ENCODE measurements at places on chromosomes 4 and X.

DNA sequence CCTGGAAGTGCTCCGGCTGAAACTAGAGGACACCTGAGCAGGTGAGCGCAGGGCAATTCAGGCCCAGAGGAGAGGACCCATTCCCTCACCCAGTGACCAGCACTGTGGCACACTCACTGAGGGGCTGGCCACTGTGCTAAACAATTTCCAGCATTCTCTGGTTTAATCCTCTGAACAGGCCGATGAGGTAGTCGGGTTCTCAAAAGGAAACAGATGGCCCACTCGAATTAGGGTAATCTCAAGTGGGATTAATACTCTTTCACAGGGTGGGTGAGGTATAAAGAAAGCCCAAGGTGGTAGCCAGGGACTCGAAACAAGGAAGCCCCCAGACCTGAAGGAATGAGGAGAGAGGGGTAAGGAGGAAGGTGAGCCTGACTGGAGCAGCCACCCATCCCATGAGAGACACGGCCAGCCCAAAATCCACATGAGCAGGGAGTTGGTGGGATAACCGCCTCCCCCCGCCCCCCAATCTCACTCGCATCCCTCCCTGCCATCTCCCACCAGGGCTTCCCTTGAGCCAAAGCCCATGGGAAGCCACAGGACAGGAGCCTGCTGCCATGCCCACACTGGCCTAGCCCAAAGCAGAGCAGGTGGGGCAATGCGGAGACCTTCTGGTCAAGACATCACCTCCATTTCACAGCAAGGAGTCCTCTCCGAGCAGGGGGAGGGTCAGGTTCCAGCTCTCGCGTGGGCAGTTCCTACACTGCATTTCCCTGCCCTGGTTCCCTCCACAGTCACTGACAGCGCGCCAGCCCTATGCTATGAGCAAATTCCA is 55.0 kb downstream of the SH3KBP1 start:
- DNase-seq: no peak

- no peak for DNase-seq
These were observed 592.8 kb upstream of the PCDH10 start for GRCh38 chr4:132556316-132556715.

DNA sequence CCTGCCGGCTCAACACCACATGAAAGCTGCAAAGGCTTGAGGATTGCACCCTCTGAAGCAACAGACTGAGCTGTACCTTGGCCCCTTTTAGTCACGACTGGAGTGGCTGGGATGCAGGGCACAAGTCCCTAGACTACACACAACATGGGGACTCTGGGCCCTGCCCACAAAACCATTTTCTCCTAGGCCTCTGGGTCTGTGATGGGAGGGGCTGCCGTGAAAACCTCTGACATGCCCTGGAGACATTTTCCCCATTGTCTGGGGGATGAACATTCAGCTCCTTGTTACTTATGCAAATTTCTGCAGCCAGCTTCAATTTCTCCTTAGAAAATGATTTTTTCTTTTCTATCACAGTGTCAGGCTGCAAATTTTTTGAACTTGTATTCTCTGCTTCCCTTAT is 123.5 kb upstream of the SMARCAD1 start:
- DNase-seq: no peak

- no peak for DNase-seq
These were observed 521.5 kb downstream of the GRID2 start for GRCh38 chr4:92825256-92825655.

DNA sequence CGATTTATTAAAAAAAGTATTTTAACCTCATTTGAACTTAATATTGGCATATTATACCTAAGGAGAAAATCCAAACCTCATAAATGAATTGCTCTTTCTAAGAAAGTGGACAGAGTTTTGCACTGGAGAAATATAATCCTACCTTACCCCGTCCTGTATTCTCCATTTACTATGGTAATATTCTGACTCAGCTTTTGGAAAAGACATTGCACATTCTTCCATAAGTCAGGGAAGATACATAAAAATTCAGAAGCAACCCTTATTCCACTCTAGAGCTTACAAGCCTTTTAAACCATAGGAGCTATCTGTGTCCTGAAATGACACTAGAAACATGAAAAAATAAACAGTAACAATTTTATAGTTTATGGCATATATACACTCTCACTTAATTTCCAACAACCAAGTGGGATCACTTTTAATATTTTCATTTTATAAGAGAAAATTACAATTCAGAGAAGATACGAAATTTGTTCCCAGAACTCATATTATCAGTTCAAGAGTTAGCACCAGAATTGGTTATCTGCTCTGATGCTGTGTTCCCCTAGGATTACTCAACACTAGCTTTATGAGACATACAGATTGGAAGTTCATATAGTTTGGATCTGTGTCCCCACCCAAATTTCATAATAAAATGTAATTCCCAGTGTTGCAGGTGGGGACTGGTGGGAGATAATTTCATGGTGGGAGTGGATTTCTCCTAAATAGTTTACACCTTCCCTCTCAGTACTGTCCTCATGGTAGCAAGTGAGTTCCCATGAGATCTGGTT is 359.4 kb downstream of the ARAP2 start:
- no peak for DNase-seq

DNA sequence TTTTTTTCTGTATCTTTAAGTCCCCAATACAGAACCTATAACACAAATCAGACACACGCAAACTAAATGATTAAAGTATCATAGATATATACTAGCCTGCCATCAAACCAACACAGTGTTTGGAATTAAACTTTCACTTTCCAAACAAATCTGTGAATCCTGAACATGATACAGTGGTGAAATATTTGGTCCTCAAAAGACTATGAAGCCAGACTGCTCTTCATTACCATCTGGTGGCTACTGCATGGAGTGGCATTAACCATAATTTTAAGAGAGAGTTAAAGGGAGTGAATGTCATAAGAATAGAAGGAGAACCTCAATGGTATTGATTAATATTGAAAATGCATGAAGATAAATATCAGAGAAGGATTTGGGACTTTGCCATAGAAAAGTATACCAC is 9.2 kb upstream of the GABRA4 start:
- no peak for DNase-seq

- no peak for DNase-seq
These were observed 22.2 kb downstream of the LIN54 start for GRCh38 chr4:82988323-82988832.

- DNase-seq: no peak
These were observed 69.4 kb downstream of the IQCM start for GRCh38 chr4:149746276-149746675.

GRCh38 chr4:147616849-147617172 is 386 bp upstream of the TMEM184C start:
- DNase-seq: no peak

DNA sequence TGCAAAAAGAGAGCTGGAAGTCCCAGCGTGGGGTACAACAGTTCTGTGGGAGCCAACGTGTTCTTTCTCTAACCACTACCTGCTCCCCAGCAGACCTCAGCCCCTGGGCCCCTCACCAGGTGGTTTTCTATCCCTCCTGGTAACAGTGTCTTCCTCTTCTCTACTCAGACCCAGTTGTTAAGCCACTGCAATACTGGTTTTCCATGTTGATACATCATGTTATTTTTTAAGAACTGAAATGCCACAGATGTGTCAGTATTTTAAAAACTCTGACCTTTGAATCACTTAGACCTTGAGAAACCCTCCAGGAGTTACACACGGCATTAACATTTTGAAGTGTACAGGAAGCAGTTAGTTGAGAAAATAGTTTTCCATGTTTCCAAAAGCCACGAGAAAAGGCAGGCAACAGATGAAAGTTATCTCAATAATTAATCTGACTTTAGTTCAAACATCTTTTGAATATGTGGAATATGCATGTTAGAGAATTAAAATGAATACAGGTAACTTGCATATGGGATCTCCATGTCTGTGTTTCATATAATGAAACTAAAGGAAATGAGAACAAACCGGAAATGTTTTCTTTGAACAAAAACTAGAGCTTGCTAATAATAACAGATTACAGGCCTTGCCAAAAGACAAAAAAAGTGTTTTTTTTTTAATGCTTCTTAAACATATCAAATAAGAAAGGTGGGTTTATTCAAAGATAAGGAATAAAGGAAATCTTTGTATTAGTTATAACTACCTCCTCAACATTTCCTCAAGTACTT is 108.8 kb downstream of the ZNF827 start:
- DNase-seq: no peak

DNA sequence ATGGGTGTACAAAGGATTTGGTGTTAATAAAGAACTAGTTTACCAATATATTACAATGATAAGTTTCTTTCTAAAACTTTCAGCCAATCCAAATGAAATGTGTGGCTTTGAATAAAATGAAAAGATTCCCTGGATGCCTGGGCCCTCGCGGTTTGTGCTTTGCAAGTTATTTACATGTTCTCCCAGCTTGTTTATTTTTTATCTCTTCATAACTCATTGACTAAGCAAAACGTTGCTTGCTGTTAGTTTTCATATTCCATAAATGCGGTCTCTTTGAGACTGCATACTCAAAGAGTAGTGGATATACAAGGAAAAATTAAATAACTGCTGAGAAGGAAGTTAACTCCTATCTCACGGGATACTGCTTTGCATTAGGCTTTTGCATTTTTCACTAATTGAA is 26.0 kb downstream of the FHDC1 start:
- DNase-seq: no peak

GRCh38 chr4:121339307-121339706 is 41.5 kb downstream of the QRFPR start:
- DNase-seq: no peak

DNA sequence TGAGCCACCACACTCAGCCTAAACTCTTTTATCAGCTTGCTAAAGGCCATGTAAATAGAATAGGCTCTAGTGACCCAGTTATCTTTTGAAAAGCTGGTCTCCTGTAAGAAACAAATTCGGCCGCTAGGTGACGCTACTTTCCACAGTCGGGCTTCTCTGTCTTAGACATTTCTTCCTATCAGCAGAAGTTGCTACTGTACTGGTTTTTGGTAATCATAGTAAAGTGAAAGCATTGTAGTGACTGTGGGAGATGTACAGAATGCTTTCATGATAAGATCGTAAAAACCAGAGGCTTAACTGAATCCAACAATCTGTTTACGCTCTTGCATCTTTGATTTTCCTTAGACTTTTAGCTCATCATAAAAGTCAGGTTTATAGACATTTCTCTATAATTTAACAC is 82.6 kb downstream of the GK start:
- peak; percentile 90 for DNase-seq

GRCh38 chr4:25103418-25103817 is 56.8 kb downstream of the SEPSECS start:
- DNase-seq: no peak

GRCh38 chr4:5631352-5632065 is 76.8 kb downstream of the EVC2 start:
- DNase-seq: no peak

DNA sequence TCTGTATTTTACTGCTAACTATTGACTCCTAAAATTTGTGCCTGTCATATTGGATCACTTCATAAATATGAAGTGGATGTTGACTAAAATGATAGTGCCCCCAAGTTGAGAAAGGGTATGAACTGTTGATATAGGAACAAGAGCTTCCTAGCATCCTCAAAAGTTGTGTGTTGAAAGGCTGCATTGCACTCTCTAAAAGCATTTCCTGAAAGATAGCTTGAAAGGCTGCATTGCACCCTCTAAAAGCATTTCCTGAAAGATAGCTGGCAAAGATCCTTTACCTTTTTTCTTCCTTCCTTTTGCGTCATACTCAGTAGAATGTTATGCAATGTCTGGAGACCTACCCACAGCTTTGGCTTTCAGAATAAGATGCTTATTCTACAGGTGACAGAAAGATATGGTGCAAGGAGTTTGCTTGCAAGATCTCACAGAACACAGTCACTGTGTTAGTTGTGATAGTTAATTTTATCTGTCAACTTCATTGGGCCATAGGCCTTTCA is 274.6 kb upstream of the GALNTL6 start:
- DNase-seq: no peak

DNA sequence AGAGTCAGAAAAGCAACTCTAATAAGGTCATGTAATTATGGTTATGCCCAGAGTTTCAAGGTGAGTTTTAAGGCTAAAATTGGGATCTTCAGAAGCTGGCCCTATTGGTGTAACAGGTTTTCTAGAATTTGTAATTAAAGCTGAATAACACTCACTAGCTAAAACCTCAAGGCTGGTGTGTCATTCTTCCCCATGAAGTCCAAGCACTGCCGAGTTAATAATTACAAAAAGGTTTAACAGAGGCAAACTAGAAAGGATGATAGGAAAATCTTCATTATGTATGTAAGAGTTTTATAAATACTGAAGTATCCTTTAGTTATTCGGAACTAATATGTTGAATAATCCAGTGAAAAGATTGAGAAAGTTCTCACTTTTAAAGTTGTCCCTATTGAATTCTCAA is 34.3 kb downstream of the MXRA5 start:
- no peak for DNase-seq

DNA sequence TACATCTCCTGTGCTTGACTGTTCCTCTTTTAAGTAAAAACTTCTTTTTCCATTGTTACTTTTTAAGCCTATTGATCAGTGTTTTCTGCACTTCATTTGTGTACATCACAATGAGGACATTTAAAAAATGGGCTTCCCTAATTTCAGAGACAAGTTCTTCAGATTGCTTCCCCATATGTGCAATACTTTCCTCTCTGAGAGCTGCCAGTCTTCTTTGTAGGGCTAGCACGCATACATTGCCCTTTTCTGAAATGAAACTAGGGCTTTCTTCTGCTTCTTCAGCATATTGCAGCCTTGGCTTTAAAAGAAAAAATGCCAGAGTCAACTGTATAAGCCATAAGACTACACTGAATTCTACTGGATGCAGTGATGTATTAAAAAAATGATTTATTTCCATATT is 37.8 kb downstream of the FAT4 start:
- DNase-seq: no peak

- no peak for DNase-seq
These were observed 103.8 kb upstream of the HPF1 start for GRCh38 chr4:169861593-169861992.

DNA sequence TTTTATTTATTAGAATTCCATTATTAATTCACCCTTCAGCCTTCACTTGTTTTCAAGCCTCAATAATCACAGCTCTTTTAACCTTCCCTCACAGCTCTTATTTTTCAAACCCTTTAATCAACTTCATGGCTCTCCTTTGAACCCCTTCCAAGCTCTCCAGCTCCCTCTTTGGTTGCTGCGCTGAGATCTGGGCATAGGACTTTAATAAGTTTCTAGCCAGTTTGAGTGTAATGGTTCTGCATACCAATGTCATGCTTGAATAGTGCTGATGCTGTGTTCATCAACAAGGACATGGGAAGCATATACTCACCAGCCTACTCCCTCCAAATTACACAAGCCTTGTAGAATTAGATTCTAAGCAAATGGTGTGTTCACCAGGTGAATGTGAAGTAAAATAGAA is 3.5 kb upstream of the RNF212 start:
- DNase-seq: no peak

DNA sequence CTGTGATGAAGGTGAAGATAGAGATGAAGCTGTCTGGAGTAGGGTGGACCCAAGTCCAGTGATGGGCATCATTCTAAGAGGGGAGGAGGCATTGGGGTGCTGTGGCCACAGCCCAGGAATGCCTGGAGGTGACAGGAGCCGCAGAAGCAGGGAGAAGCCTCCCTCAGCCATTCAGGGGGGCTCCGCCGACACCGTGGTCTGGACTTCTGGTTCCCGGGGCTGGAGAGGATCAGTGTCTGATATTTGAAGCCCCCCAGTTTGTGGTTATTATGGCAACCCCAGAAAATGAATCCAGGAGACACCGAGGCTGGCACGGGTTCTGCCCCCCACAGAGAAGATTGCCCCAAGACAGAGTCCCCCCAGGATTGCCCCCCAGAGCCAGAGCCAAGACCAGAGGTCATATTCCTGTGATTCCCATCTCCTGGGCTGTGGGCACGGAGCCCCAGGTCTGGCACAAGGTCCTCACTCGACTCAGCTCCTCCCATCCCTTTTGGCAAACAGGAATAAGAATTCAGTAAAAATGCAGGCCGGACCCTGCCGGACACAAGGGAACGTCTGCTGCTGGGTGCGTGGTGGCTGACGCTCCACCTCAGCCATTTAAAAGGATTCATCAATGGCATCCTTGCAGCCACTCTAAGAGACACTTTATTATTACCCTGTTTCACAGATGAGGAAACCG is 116.6 kb downstream of the CPZ start:
- DNase-seq: peak; percentile 26

All from endodermal cell (in vitro differentiated cells).